Colonic mucosa (tissue), 4 donors: ENCODE measurements at places on chromosomes 6 and 20. TPM values are rescaled to one million over a fixed set of nuclear protein-coding genes. Genes with fewer than 3 reads are reported as not detected.

DNA sequence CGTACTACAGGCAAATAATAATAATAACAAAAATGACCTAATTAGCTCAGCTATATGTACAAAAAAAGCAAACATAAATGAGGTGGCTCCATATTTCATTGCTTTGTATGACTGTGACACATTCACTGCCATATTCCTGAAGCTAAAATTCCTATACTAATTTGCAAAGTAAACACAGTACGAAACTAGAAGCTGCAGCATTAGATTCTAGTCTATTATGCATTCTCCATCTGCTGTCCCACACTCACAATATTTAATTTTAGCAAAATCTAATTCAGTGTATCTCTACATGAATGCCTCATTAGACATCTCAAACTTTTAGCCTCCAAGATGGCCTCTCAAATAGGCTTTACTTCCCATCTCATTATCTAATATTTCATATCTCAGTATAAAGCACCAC lies 55.1 kb downstream of the ATG5 start:
- H3K4me1 ChIP-seq, result no peaks in the 10 kb centered on the region
- no peaks in the 10 kb centered on the region for H3K36me3 ChIP-seq
- no peak overlapping the region for H3K4me3 ChIP-seq
- DNase-seq, result no peak

DNA sequence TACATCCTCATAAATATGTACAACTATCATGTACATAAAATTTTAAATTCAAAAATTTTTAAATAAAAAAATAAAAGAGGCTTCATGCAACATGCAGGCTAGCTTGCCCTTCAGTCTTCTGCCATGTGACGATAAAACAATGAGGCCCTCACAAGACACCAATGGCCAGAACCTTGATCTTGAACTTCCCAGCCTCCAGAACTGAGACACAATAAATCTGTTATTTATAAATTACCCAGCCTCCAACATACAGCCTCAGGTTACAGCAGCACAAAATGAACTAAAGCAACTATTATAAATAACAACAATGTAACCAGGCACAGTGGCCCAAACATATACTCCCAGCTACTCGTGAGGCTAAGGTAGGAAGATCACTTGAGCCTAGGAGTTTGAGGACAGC lies 42.8 kb downstream of the SERAC1 start:
- H3K27ac ChIP-seq, result no peak overlapping the region
- DNase-seq, result no peak
- no peak overlapping the region for H3K4me3 ChIP-seq
- no peaks in the 10 kb centered on the region for H3K27me3 ChIP-seq
- H3K36me3 ChIP-seq, result no peaks in the 10 kb centered on the region

DNA sequence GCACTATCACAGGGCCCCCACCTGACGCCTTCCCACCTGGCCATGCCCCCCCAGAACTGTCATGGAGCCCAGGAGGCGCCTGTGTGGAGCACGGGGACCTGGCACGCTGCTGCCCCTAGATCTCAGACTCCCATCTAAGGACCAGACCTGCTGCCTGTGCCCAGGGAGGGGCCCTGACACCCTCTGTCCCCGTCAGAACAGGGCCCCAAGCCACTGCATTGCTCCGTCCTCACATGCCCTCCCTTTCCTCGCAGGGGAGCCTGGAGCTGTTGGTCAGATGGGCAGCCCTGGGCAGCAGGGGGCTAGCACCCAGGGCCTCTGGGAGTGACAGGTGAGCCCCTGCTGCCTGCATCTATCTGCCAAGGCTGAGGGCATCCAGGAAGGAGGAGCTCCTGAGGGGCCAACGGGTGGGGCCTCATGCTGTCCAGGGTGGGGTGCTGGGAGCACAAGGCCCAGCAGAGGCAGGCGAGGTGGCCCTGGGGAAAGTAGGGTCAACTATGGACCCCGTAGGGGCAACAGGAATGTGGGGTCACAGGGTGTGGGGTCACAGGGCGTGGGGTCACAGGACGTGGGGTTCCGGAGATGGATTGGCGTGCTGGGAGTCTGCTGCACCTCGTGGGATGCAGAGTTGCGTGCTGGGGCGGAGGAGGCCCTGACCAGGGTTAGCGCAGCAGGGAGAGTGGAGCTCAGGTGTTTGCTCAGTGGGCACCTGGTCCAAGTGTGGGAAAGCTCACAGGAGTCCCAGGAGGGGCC lies 31.6 kb downstream of the CHRNA4 start:
- H3K4me1 ChIP-seq, result no peaks in the 10 kb centered on the region
- no peak for DNase-seq
- no peak overlapping the region for H3K27ac ChIP-seq
- no peaks in the 10 kb centered on the region for H3K27me3 ChIP-seq
- H3K4me3 ChIP-seq, result no peak overlapping the region
- no peaks in the 10 kb centered on the region for H3K36me3 ChIP-seq

DNA sequence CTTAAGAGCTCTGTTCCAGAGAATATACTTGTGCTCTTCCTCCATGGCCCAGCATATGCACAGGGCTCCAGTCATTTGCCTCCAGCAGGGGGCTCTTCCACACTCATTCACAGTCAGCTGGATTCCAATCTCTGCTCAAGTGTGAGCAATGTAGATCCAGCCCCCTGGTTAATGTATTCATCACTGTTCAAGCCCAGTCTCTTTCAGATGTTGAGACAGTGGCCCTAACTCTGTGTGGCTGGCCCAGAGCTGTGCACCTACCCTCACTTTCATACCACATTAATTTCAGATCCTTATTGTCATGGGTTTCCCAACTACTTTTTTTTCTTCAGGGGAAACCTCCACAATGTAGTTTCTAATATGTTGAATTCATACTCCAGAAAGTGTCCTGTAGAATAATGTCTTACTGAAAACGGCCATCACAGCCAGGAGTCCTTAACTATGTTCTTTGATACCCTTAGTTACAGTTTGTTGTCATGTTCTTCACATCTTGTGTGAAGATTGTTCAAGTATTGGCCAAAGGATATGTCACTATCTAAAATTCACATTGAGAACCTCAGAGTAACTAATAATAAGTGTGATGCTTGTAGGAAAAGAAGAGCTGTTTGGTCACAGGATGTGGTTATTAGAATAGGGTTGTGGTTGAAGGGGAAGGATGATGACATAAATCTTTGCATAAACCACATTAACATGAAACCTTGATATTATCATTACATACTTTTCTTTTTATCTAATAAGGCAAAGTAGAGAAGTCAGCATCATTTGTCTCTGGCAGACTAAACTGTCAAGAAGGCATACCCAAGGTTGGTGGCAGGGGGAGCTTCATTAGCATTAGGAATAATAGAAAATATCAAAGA lies 14.4 kb upstream of the HLA-DQA1 start:
- DNase-seq, result peak; percentile 22
- no peaks in the 10 kb centered on the region for H3K4me1 ChIP-seq
- H3K27ac ChIP-seq, result no peak overlapping the region
- no peak overlapping the region for H3K4me3 ChIP-seq

GRCh38 chr6:165636402-165637048 lies 26.5 kb downstream of the PDE10A start:
- DNase-seq, result no peak
- H3K27me3 ChIP-seq, result no peaks in the 10 kb centered on the region
- no peak overlapping the region for H3K4me3 ChIP-seq
- H3K4me1 ChIP-seq, result no peaks in the 10 kb centered on the region

DNA sequence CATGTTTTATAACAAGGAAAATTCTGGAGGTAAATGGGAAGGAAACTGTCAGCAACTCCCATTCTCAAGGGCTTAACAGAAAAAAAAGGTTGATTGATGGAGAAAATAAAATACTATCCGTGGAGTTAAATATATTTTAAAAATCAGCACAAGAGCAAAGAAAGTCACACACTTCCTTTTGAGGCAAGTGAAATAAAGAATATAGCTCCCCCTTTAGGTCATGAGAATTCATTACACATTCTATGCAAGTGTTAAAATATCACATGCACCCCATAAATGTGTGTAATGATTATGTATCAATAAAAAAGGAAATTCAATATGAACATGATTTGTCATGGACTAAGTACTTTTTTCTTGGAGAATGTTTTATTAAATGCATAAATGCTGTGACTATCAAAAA lies 349.2 kb downstream of the TPBG start:
- H3K36me3 ChIP-seq, result no peaks in the 10 kb centered on the region
- DNase-seq, result no peak
- H3K27ac ChIP-seq, result no peak overlapping the region
- H3K4me3 ChIP-seq, result no peak overlapping the region
- H3K27me3 ChIP-seq, result no peaks in the 10 kb centered on the region

GRCh38 chr20:46028772-46029371 lies at the start of gene SLC12A5:
Gene SLC12A5 (plus strand): TSS chr20:46029215. CDS start chr20:46029345, 130 bp downstream.
- peaks cover 33% of the 10 kb centered on the region for H3K27me3 ChIP-seq
- no peaks in the 10 kb centered on the region for H3K4me1 ChIP-seq
- H3K27ac ChIP-seq, result no peak within 1 kb of the TSS

GRCh38 chr20:35404614-35405259 lies 7.0 kb downstream of the UQCC1 start:
- DNase-seq, result no peak
- no peak overlapping the region for H3K27ac ChIP-seq
- no peaks in the 10 kb centered on the region for H3K36me3 ChIP-seq
- no peaks in the 10 kb centered on the region for H3K27me3 ChIP-seq
- no peaks in the 10 kb centered on the region for H3K4me1 ChIP-seq
- H3K4me3 ChIP-seq, result no peak overlapping the region

GRCh38 chr20:52619671-52620070 lies 352.5 kb upstream of the TSHZ2 start:
- H3K4me3 ChIP-seq, result no peak overlapping the region
- H3K27ac ChIP-seq, result no peak overlapping the region
- no peaks in the 10 kb centered on the region for H3K4me1 ChIP-seq

DNA sequence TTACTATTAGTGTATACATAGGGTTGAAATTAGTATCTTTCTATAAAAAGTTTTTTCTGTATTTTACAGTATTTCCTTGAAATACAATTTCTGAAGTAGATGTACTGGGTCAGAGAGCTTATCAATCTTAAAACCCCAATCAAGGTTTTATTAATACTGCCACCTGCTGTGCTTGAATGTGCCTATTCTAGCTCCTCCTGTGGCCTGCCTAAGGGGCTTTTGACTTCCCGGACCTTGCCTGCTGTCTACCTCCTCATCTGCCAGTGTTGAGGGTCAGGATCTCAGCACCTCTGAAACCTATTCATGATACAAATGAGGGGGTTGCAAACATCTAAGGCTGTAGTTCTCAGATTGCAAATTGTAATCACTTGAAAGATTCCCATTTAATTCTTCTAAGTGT lies 9.2 kb downstream of the PACRG start:
- no peak for DNase-seq
- H3K4me3 ChIP-seq, result no peak overlapping the region
- H3K36me3 ChIP-seq, result no peaks in the 10 kb centered on the region

DNA sequence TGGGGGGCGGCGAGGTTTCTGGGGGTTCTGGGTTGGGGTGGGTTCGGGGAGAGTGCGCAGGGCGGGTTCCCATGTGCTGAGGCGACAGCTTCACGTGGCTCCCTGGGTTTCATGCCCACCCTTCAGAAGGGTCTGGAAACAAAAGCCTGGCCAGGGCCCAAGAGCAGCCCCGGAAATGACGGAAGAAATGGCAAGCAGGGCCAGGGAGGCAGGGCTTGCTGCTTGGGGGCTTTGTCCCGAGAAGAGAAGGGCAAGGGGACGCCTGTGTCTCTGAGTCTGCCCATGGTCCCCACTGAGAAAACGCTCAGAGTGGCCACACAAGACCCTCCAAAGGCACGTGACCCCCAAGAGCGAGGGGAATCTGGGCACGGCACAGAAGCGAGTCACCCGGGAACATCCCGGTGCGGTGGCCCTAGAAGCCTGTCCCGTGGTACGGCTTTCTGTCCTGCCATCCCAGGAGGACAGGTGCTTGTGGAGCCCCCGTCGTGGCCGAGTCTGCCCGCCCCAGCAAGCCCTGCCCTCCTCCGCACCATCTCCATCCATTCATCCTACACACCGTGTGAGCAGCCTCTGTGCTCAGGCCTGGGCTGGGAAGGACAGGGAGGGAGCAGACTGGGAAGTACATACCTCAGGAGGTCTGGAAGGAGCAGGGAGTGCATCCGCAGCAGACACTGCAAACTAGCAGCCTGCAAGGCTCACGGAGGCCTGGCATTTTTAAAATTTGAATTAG lies 9.0 kb downstream of the NPEPL1 start:
- H3K36me3 ChIP-seq, result no peaks in the 10 kb centered on the region
- no peak overlapping the region for H3K4me3 ChIP-seq
- H3K4me1 ChIP-seq, result no peaks in the 10 kb centered on the region
- no peaks in the 10 kb centered on the region for H3K27me3 ChIP-seq
- no peak overlapping the region for H3K27ac ChIP-seq

DNA sequence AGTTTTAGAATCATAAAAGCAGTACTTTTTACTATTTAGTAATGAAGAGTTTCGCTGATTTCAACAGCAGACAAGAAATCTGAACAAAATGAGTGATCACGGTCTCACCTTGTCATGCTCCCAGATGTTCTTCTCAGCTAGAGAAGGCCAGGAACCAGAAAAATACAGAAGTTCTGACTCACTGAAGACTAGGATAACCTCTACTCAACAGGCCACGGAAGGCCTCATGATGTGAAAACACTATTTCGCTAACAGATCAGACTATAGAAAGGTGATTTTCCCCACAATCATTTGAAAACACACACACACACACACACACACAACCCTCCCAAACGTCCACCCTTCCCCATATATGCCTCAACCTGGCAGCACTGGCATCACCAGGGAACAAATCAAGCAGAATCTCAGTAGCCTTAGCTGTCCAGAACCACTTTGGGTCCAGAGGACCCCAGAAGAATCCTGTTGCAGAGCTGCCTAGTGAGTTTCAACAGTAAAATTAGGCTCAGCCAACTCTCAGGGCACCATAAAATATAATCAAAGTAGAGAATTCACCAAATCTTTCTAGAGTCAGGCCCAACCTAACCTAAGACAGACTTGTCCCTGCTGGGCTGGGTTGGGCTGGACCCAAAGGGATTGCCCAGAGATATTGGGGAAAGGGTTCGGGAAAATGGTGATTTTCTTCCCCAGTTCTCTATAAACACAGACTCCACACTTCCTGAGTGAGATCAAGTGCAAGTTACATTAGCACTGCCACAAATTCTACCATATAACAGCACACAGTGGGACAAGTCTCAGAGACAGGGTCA lies 7.9 kb downstream of the EXOC2 start:
- DNase-seq, result no peak
- no peak overlapping the region for H3K4me3 ChIP-seq
- no peaks in the 10 kb centered on the region for H3K27me3 ChIP-seq
- peak overlapping the region; percentile 34 for H3K27ac ChIP-seq
- no peaks in the 10 kb centered on the region for H3K4me1 ChIP-seq
- H3K36me3 ChIP-seq, result no peaks in the 10 kb centered on the region

- no peak overlapping the region for H3K4me3 ChIP-seq
- no peaks in the 10 kb centered on the region for H3K36me3 ChIP-seq
- no peak for DNase-seq
- no peak overlapping the region for H3K27ac ChIP-seq
Observed at GRCh38 chr6:52635049-52635577, 35.8 kb upstream of the TMEM14A start.

GRCh38 chr6:166582258-166582657 lies 4.2 kb downstream of the RAMACL start:
- H3K4me3 ChIP-seq, result no peak overlapping the region
- no peaks in the 10 kb centered on the region for H3K4me1 ChIP-seq
- no peaks in the 10 kb centered on the region for H3K27me3 ChIP-seq

GRCh38 chr6:117444600-117444999 lies 18.9 kb upstream of the ROS1 start:
- no peak overlapping the region for H3K27ac ChIP-seq
- no peaks in the 10 kb centered on the region for H3K4me1 ChIP-seq
- no peak overlapping the region for H3K4me3 ChIP-seq
- no peaks in the 10 kb centered on the region for H3K27me3 ChIP-seq

- H3K4me1 ChIP-seq, result no peaks in the 10 kb centered on the region
- no peaks in the 10 kb centered on the region for H3K27me3 ChIP-seq
- no peak overlapping the region for H3K27ac ChIP-seq
- DNase-seq, result no peak
Observed at GRCh38 chr20:61985096-61985495, 80.6 kb downstream of the TAF4 start.

ADGRF5 gene
- 3.3 TPM for total RNA-seq

DUSP15 gene
- total RNA-seq, result 0.59 TPM

UNC5CL gene
- 4.1 TPM for total RNA-seq

GINS1 gene
- 24.0 TPM for total RNA-seq

CRIP3 gene
- total RNA-seq, result 1.8 TPM

ASIP gene
- total RNA-seq, result not detected
